T-helper 1 cell treated with Interleukin-12 subunit alpha and Interleukin-12 subunit beta and Interleukin-4 antibody, amounts not matched to agents 30 ng/mL and 1 ng/mL, for 36 hours (primary cell): ENCODE measurements at places on chromosomes 7 and 10. TPM values are rescaled to one million over a fixed set of nuclear protein-coding genes. Genes with fewer than 3 reads are reported as not detected.

Gene CNTNAP2
- total RNA-seq: not detected in 2 replicates

Gene FOXI2
- not detected in 2 replicates for total RNA-seq

Gene ATOH7
- not detected in 2 replicates for total RNA-seq

Gene ADARB2
- total RNA-seq: 0.17 and 0.37 TPM in 2 replicates

Gene GCC1
- 19.8 and 20.7 TPM in 2 replicates for total RNA-seq

Gene GIMAP1
- total RNA-seq: 27.2 and 27.3 TPM in 2 replicates

Gene FAM13C
- not detected in 2 replicates for total RNA-seq

Gene EFCAB10
- total RNA-seq: not detected in 2 replicates

Gene PIK3AP1
- total RNA-seq: 6.1 and 6.3 TPM in 2 replicates

Gene EN2
- not detected in 2 replicates for total RNA-seq

Gene MSS51
- 3.8 and 4.2 TPM in 2 replicates for total RNA-seq

Gene CD36
- total RNA-seq: not detected in 2 replicates

Gene HOXA10
- total RNA-seq: not detected in 2 replicates

Gene CTAGE4
- total RNA-seq: 0.49 and 1.0 TPM in 2 replicates

Gene CLDN3
- total RNA-seq: not detected in 2 replicates

Gene PPIA
- 1,657 and 1,671 TPM in 2 replicates for total RNA-seq

Gene CFTR
- not detected in 2 replicates for total RNA-seq

Gene ARMH3
- total RNA-seq: 27.8 and 28.0 TPM in 2 replicates

Gene AKR1D1
- total RNA-seq: not detected in 2 replicates

Gene DBNL
- 161 and 165 TPM in 2 replicates for total RNA-seq

Gene SNCG
- total RNA-seq: 0.29 TPM in 1 of 2 replicates, not detected in the other

Gene HOGA1
- not detected in 2 replicates for total RNA-seq

Gene PLEKHS1
- 0.22 TPM in 2 replicates for total RNA-seq

Gene C10orf62
- total RNA-seq: not detected in 2 replicates

Gene IDI2
- not detected in 2 replicates for total RNA-seq

Gene SEMA4G
- total RNA-seq: 0.85 and 0.88 TPM in 2 replicates

Gene CTAGE6
- total RNA-seq: 1.1 and 1.7 TPM in 2 replicates

Gene GHRHR
- not detected in 2 replicates for total RNA-seq

Gene CLDN12
- 3.8 and 4.1 TPM in 2 replicates for total RNA-seq

Gene FXYD4
- total RNA-seq: not detected in 2 replicates

Gene HKDC1
- total RNA-seq: 3.0 and 3.7 TPM in 2 replicates
